Fibroblast of skin of scalp (primary cell): ENCODE measurements at places on chromosomes 12 and 14.

- peak; percentile 93 for DNase-seq
Observed at GRCh38 chr12:127284870-127285431, 982.0 kb upstream of the TMEM132C start.

- no peak for DNase-seq
Observed at GRCh38 chr14:75342762-75343599, 64.4 kb downstream of the FOS start.

GRCh38 chr14:95360828-95361227, 41.1 kb upstream of the CLMN start:
- no peak for DNase-seq

DNA sequence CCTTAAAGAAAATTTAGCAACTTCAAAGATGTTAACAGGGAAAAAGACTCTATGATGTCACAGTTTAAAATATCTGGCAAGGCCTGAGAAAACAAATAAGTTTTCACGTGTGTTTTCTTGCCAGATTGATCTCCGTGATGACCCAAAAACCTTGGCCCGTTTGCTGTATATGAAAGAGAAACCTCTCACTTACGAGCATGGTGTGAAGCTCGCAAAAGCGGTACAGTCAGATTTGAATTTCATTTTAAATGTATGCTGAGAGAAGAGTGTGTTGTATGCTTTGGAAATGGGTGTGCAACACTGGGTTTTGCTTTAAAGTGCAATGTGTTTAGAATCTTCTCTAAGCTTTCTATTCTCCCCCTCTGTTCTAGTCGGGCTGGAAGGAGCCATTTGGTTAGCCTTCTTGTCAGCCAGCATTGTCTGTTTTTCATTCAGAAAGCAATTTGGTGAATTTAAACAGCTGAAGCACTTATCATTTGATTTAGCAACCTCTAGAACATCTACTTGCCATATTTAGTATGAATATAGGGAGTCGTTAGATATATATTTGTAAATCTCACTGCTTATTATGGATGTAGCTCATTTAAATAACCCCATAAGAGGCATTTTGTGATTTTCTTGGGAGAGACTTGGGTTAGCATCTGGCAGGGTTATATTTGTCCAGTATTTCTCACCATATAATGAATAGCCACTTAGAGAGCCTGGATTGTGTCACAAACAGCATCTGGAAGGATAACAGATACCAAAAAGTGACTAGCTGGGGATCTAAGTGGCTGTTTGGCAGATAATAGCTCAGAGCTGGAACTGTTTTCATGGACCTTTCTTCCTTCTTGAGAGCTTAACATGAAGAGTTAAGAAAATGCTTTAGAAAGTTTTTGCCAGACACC, 35.5 kb downstream of the GPHB5 start:
- DNase-seq: no peak

- no peak for DNase-seq
Observed at GRCh38 chr14:28770630-28771029, 4.0 kb downstream of the FOXG1 start.

DNA sequence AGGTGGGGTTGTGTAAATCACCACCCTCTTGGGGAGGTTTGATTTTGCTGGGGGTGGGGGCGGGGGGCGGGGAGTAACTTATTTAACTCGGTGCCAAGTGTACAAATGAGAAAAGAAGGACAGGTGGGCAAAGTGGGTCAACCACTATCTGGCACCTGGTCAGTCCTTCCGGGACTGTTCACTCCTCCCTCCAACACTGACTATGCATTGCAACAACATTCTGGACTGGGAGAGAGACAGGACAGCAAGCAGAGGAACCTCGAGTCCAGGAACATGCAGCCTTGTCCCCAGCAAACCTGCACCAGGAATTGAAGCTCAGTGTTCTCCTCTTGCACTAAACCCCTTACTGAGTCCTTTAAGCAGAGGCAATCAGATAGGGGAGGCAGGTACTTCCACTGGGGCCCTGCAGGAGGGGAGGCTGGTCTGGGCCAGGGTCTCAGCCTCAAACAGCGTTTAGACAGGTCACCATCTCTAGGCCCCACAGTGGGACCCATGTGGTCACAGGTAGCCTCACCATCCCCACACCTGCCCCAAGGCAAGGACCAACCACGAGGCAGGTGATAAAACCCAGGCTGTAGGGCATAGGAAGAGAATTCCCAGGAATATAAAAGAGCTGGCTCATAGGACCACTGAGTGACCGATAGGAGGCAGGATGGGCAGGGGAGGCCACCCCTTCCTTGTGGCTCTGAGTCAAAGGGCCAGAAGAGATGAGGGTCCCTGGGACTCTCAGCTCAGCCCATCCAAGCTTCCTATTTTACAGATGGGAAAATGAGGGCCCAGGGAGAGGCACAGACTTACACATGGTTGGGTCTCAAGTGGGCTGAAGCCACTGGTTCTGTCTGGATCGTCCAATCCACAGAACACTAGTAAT, 9.8 kb downstream of the CCDC85C start:
- no peak for DNase-seq

DNA sequence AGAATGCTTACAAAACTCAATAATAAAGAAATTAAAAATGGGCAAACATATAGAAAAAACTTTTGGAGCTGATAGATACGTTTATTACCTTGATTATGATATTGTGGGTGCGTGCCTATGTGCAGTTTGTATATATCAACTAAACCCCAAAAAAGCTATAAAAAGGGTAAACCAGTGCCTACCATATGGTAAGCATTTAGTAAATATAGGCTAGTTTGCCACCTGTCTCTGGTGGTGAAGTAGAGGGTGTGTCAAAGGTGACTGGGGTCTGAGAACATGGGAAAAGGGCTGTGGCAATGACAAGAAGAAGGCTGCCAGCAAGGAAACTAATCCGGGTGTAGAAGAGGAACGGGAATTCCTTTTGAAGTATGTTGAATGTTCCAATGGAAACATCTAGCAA, 18.3 kb downstream of the GALNT8 start:
- DNase-seq: no peak
